ENCODE measurements at places on chromosomes 6 and 20. TPM values are rescaled to one million over a fixed set of nuclear protein-coding genes. Genes with fewer than 3 reads are reported as not detected.
A peak's percentile ranks its signal among the peaks of the same experiment; 100 is the strongest.

The C6orf58 gene
- polyA plus RNA-seq: not detected

DNA sequence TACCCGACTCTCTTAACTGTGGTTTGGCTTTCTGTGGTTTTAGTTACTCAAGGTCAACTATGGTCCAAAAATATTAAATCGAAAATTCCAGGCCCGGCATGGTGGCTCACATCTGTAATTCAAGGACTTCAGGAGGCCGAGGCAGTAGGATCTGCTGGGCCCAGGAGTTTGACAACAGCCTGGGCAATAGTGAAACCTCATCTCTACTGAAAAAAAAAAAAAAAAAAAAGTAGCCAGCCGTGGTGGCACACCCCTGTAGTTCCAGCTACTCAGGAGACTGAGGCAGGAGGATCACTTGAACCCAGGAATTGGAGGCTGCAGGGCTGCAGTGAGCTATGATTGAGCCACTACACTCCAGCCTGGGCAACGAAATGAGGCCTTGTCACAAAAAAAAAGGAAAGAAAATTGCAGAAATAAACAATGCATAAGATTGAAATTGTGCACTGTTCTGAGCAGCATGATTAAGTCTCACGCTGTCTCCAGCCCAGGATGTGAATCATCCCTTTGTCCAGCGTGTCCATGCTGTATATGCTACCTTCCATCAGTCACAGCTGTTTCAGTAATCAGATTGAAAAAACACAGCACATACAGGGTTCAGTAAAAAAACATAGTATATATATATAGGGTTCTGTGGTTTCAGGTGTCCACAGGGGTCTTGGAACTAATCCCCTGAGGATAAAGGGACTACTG is 40.7 kb downstream of the RGS17 start:
- DNase-seq: no peak

DNA sequence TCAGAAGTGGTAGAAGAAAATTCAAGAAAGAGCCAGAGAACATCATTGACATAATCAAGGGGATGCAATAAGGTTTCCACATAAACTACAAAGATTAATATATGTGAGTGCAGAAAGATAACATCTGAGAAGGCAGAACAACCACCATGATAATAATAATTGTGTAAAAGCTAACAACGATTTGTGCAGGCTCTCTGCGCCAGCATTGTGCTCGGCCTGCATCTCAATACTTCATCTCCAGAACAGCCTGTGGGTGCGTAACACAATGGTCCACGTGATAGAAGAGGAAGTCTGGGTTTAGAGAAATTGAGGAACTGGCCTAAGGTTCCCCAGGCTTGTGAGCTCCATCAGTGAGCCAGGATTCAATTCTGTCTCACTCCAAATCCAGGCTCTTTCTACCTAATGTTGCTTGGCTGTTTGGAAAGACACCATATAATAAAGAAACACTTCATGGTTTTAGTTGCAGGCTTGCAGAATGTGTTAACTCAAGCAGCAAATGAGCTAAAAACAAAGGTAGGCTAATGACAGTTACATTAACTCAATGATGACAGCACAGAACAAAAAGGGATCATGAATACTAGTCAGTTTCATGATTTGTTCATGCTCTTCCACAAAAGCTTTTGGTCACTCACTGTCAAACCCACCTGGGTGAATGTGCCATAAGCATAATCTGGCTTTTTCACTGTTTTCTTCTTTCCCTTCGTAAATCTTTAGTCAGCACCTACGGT is 71.2 kb downstream of the LY86 start:
- no peak for DNase-seq

The MAPK13 gene
- 52.1 TPM for polyA plus RNA-seq

- DNase-seq: no peak
These were observed 56.7 kb downstream of the FAM120B start for GRCh38 chr6:170363255-170363654.

- peak; percentile 50 for DNase-seq
These were observed 59.7 kb upstream of the SAMD3 start for GRCh38 chr6:130282234-130282995.

DNA sequence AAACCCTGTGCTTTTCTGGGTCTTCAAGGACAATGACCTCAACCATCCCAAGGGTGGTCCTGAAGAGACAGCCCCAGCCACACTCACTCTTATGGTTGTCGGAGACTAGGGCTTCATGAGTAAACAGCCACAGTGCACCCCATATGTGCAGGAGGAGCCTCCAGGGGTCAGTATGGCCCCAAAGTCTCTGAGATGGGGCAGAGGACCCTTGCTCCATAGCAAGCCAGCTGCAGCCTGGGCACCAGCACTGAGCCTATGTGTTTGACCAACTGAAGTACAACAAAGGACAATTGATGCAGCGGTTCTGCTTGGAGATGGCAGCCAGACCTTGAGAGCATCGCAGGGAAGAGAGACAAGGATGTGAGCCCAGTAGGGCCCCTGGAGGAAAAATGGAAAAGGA is 112.2 kb downstream of the LRFN2 start:
- no peak for DNase-seq

GRCh38 chr6:113039005-113039404 is 691.9 kb downstream of the RFPL4B start:
- DNase-seq: no peak
